ENCODE measurements at places on chromosomes 5 and 9.

- peak; percentile 44 for DNase-seq
These were observed 74.7 kb downstream of the FGF1 start for GRCh38 chr5:142611154-142611553.

DNA sequence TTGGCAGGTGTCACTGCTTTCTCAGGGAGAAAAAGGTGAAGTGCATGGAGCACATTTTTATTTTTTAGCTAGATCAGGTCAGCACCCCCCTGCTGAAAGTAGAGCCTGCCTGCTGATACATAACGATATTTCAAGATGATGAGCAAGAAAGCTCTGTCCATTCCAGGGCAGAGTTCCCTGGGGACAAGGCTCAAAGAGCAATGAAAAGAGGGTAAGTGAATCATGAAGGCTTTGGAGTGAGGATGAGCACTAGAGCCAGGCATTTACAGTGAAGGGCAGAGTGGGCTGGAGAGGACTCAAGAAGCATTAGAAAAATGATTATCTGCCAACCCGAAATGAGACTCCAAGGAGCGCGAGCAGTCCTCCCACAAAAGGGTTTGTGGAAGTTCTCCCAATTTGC, 345.7 kb downstream of the TLE4 start:
- no peak for DNase-seq

DNA sequence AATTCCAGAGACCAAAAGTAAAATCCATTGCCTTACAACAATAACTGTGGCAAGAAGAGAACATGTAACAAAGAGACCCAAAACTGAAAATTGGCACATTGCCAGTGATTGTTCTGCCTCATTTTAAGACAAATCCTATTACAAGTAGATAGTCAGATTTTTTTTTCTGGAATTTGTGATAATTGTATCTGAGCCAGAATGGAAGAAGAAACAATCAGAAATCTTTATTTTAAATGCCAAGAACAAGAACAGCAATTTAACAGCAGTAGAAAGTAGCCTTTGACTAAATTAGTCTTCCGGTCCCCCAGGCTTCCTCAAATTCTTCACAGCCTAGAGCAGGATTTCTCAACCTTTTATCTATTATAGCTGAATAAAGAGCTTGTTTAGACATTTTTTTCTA, 106.7 kb upstream of the PTPN3 start:
- DNase-seq: no peak

GRCh38 chr9:70761139-70761670, 346.7 kb upstream of the KLF9 start:
- no peak for DNase-seq

DNA sequence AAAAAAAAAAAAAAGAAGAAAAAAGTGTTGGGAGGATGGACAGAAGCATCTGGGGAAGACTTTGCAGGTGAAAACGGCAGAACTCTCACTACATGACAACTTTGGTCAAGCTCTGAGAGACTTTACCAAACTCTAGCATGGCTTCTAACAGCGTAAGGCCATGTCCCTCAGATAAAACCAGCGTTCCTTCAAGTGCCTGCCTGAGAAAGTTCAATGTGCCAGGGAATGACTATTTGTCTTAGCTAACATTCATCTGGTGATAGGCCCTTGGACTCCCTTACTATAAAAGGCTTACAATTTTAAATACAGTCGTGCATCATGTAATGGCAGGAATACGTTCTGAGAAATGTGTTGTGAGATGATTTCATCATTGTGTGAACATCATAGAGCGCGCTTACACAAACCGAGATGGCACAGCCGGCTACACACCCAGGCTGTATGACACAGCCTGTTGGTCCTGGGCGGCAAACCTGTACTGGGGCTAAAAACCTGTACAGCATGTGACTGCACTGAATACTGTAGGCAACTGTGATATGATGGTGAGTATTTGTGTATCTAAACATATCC, 14.9 kb upstream of the ZFP62 start:
- no peak for DNase-seq

DNA sequence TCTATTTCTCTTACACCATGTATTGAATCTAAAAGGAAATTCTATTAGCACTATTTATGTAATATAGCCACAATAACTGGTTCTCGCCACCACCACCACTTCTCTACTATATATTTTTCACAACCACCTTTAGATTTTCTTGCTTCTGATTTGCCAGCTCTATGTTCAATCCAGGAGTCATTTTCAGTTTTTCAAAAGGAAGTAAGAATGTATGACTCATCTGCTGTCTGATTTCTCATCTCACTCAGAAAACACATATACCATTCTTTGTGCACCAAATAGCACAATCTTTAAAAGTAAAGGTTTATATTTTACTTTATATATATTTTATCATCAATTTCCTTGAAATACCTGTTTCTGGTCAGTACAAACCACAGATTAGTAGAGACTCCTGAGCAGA, 1127.5 kb downstream of the TAF11L14 start:
- DNase-seq: no peak

GRCh38 chr9:14985419-14985818, 75.2 kb upstream of the FREM1 start:
- no peak for DNase-seq

GRCh38 chr5:69467442-69468225, 25.0 kb upstream of the OCLN start:
- no peak for DNase-seq

- DNase-seq: no peak
These were observed 11.0 kb downstream of the PLIN2 start for GRCh38 chr9:19116107-19116790.

GRCh38 chr9:97615439-97616072, 17.6 kb downstream of the TSTD2 start:
- peak; percentile 49 for DNase-seq

DNA sequence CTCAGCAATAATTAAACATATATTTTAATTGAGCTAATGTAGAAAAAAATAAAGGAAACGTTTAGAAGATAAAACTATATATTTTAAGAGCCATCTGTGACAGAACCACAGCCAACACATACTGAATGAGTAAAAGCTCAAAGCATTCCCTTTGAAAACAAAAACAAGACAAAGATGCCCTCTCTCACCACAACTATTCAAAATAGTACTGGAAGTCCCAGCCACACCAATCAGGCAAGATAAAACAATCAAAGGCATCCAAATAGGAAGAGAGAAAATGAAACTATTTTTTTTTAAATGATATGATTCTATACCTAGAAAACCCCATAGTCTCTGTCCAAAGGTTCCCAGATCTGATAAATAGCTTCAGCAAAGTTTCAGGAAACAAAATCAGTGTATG, 262.0 kb downstream of the HTR1A start:
- DNase-seq: no peak

- no peak for DNase-seq
These were observed 85.8 kb upstream of the ASS1 start for GRCh38 chr9:130358928-130359327.

- DNase-seq: peak; percentile 38
These were observed 11.9 kb downstream of the LPCAT1 start for GRCh38 chr5:1511651-1512540.

DNA sequence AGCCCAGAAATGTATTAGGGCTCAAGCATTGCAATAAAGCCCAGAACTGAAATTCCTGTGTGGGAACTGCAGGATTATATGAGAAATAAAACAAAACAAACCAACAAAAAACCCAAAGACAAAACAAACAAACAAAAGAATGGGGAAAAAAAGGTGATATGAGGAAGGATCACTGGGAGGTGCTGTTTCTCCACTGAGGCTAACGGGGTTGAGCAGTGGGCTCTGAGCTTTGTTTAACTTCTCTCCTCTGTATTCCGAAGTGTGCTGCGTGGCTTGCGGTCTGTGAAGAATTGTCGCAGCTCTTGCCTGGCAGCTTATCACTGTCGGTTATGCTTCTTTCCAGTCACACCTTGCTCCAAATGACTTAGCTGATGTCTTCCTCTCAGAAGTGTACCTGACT, 106.3 kb downstream of the TENT4A start:
- no peak for DNase-seq

DNA sequence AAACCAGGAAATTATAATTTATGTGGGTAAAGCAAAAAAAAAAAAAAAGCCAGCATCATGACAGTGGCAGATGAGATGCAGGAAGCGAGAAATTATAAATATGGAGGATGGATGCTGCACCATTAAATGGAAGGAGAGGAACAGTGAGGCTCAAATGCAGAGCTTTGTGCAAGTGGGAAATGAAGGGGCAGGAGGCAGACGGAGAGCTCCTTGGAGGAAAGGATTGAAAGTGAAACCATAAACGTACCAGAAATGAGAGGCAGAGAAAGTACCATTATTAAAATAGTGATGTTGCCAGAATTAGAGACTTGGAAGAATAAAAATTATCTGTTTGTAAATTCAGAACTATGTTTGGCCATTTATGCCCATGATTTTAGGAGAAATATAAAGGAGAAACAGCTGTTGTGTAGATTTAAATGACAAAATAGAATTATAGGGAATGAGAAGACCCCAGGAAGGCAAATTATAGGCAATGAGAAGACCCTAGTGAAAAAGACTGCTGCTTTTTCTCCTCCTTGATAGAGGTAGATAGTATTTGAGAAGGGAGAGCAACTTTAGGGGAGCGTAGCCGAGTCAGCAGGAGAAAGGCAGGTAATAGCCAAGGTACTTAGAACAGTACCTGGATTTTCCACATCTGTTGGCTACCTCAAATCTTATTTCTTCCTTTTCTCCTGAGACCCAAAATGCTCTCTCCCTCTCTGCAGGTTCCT, 341.0 kb upstream of the CD180 start:
- no peak for DNase-seq

DNA sequence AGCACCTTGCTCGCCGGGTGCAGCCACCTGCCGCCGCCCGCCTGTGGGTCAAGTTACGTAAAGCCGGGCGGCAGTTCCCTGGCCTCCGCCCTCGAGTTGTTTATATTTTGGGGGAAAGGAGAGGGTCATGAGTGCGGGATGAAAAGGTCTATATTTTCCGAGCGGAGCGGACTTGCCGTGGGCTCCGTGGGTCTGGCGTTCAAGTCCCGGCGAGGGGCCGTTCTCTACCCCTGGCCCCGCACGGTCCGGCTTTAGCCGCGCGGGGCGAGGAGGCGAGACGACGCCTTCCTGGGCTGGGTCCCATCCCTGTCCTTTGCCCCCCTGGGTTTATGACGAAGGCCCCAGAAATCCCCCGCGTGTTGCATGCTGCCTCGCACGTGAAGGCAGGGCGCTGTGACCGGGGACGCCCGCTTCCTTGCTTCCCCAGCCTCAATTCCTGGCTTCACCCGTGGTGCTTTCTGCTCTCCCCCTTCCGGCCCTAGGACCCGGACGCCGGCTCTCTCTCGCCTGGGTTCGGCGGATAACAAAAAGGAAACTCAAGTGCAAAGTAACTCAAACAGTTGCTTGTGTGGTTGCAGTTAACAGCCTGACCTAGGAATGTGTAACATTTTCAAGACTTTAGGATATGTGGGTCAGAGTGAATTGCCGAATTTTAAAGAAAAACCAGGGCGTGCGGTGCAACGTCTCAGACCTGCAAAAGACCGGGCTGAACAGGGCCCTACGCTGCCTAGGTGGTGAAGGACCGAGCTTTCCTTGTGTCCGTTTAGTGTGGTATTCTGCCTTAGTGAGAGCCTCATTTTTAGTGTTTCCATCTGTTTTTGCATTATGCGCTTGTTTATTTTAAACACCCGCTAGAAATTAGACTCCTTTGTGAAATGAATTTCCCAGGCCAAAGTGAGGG, 810 bp downstream of the VPS13A start:
- DNase-seq: peak; percentile 52

- DNase-seq: no peak
These were observed 43.4 kb upstream of the IL17B start for GRCh38 chr5:149422366-149423048.

- DNase-seq: no peak
These were observed 923 bp downstream of the RECK start for GRCh38 chr9:36037549-36038122.

DNA sequence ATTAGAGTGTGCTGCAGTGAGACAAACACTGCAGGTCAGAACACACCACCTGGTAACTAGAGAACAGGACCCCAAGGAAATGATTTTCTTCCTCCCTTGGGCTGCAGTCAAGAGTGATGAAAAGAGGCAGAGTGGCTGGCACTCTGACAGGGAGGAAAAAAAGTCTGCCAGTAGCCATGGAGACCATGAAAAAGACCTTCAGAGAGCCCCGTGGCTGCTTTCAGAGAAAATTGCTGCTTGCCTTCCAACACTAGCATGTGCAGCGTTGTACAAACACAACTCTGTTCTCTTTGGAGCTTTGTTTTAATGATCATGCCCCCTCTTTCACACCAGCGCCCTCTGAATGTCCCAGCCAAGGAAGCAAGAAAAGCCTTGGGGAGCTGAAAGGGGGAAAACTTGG, 68.8 kb downstream of the ANKRD55 start:
- DNase-seq: no peak

DNA sequence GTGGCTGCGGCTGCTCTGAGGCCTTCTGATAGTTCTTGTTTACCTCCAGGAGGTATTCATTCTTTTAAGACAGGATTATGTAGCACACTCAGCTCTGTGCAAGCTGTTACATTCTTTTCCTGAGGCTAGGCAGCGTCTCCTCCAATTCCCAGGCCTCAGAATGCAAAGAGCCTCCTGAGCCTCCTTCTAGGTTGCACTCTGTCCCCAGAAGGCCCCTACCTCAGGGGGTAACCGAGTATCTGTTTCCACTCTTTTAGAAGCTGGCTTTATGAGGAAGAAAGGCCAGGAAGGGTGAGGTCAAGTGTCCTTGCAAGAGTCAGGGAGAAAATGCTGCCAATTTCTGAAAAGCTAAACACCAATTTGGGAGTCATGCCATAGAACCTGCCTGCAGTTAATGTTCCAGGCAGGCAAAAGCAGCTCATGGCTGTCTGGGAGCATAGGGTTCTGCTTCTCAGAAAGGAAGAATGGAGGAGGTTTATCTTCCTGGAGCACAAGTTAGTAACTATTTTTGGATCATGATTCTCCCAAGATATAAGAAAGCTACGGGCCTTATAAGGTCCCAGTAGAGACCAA, 178.9 kb downstream of the SEMA6A start:
- no peak for DNase-seq

GRCh38 chr5:173451031-173451430, 122.8 kb upstream of the STC2 start:
- DNase-seq: no peak

DNA sequence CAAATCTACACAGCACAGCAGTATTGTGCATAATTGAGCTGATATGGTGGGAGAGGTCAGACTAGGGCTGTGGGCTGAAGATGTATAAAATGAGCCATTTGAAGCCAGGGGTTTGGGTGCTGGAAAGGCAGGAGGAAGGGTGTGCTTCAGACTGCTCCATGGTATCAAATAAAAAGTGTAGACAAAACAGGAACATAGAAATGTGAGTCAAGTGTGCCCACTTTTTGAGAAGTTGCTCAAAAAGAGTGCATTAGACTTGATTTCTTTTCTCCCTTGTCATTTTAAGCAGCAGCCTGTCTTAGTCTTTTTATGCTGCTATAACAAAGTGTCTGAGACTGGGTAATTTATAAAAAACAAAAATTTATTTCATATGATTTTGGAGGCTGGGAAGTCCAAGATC, 55.8 kb upstream of the ZFAND5 start:
- DNase-seq: no peak

- no peak for DNase-seq
These were observed 214.1 kb upstream of the ANKRD55 start for GRCh38 chr5:56447232-56447631.

- no peak for DNase-seq
These were observed 974 bp upstream of the SLC12A2 start for GRCh38 chr5:128082551-128083032.

Data from CD8-positive, alpha-beta memory T cell (primary cell).